Adipose tissue (tissue), 3 donors: ENCODE measurements at places on chromosomes 1 and 21. TPM values are rescaled to one million over a fixed set of nuclear protein-coding genes. Genes with fewer than 3 reads are reported as not detected.

BTBD8 gene
- polyA plus RNA-seq = 0.82 TPM

SHISAL2A gene
- not detected for polyA plus RNA-seq

EDARADD gene
- polyA plus RNA-seq = 1.6 TPM

FAM177B gene
- polyA plus RNA-seq = 0.67 TPM

PRDM16 gene
- 1.6 TPM for polyA plus RNA-seq

C1QA gene
- 38.2 TPM for polyA plus RNA-seq
